ENCODE measurements at places on chromosomes 7 and 10. TPM values are rescaled to one million over a fixed set of nuclear protein-coding genes. Genes with fewer than 3 reads are reported as not detected.

The KCP gene
- 1.4 TPM for total RNA-seq

The CCDC172 gene
- not detected for total RNA-seq

The ADIRF gene
- 90.6 TPM for total RNA-seq

GRCh38 chr7:22894546-22894945 is 71.9 kb upstream of the TOMM7 start:
- DNase-seq, result no peak

- DNase-seq, result no peak
Measured at GRCh38 chr7:109926738-109927137, 1164.2 kb upstream of the LRRN3 start.

DNA sequence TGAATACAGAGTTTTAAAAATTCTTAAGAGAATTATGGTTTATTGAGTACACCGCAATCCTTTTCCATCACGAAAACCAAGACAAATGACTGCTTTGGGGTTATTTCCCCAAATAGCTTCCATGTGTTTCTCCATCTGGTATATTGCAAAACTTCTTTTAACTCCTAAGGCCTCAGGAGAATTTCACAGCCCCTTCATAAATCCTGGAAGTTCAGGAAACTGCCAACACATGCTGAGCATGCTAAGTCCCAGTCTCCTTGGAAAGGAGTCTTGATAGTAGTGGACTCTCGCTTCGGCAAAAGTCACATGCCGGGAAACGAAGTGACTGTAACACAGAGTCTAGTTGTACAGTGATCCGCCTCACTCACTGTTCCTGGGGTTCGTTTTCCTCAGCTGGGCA is 88.1 kb upstream of the RSU1 start:
- no peak for DNase-seq

- DNase-seq, result no peak
Measured at GRCh38 chr7:73560109-73560835, 2.8 kb upstream of the BCL7B start.

- DNase-seq, result no peak
Measured at GRCh38 chr7:45714521-45714820, 140.3 kb downstream of the ADCY1 start.

DNA sequence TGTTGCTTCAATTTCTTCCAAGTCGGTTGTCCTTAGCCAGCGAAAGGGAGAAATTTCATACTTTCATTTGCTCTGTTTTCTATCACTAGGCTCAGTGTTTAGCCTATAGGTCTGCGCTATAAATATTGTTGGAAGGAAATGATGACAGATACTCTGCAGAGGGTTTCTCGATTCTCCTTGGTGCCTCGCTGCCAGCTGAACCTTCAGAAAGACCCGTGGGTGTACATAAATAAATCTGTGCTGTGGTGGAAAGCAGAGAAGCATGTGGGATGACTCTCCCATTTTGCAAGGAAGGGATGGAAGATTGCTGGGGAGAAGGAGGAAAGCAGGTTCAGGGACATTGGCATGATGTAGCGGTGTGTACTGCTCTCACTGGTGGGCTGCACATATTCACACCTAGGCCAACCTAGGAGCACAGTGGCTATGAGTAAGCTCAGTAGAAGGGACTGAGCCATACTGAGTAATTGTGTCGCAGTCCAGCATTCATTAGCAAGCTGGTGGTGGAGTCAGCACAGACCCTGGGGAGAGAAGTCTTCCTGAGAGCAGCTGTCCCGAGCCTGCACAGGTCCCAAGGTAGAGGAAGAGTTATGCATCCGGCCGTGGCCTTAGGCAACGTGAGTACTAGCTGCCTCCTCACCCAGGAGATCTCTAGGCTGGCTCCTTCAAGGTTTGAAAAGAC is 50.5 kb downstream of the PNLIPRP3 start:
- DNase-seq, result no peak

- DNase-seq, result no peak
Measured at GRCh38 chr7:126659124-126659523, 593.6 kb downstream of the GRM8 start.

DNA sequence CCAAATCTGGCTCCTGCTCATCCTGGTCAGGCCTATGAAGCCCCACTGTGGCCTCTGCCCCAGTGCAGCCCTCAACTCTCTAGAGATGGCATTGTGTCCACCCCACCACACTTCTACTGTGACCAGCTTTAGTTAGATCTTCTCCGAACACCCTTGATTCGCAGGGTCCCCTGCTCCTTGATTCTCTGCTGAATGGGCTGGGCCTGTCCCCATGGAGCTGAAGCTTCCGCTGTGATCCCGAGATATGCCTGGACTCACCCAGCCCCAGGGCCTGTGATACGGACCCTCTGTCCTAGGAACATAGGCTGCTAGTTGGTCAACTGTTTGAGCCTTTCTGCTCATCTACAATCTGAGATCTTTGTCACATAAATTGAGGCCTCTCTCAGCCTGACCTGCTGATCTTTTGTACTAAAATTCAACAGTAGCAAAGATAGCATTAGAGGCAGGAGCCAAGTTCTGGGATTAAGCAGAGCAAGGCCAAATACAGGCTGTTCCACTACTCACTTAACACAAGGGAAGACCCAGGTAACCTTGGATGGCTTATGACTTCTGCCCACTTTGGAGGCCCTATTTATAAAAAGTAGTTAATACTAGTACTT is 6.5 kb upstream of the PPIF start:
- DNase-seq, result no peak

DNA sequence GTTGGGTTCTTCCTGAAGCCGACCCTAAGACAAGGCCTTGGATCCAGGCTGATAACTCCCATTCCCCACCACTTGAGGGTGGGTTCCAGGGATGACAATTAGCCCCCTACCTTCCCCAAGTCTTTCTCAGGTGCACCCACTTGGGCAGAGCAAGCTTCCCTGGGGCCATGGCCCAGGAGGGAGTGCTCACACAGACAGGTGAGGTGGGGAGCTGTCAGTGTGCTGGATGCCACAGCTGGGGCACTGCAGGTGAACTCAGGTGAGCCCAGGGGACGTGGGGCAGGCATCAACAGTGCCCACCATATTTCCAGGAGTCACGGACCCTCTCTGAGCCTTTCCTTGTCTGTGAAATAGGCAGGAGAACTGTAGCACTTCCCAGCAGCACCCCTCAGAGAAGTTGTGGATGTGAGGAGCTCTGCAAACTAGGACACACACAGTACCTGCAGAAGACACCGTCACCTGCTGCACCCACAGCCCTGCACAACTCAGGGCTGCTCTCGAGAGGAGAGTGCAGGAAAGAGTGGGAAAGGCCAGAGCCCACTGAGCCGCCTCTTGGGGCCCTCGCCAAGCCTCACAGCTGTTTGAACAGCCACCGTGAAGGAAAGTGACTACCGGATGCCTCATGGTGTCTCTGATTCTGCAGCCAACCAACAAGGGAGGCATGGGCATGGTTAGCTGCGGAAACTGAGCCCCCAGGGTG is 17.9 kb downstream of the SH3PXD2A start:
- no peak for DNase-seq

All from mucosa of descending colon (tissue), 3 donors.